GM10248 (cell line): ENCODE measurements at places on chromosomes 2 and 18.

DNA sequence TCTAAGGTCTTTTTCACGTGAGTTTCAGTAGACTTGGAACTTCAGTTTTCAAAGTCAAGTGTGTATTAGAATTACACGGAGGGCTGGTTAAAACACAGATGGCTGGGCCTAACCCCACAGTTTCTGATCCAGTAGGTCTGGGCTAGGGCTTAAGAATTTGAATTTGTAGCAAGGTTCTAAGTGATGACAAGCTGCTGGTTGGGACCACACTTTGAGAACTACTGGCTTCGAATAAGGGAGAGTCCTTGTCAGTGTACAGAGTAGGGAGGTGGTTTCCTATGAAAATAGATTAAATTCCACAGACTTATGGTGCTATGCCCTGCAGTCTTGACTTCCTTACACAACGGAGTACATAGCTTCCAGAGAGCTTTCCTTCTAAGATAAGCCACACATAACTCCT, 4.5 kb downstream of the RHOB start:
- DNase-seq, result no peak

GRCh38 chr2:228657807-228658402, 476.4 kb upstream of the SPHKAP start:
- DNase-seq, result no peak

DNA sequence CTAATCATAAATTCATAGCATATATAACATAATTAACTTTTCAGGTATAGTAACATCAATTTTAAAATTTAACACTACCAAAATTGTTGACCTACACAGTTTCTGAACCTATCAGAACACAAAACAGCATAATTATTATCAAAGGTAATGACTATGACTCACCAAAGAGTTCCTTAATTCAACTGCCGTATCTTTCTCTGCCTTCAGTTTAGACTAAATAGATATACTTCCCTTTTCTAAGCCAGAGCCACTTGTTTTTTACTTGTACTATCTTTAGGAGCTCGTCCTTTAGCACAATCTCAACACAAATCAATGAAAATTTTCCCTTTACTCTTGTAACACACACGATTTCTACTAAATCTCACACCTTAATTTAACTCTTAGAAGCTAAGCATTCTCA, 54.4 kb downstream of the CCDC88A start:
- no peak for DNase-seq

DNA sequence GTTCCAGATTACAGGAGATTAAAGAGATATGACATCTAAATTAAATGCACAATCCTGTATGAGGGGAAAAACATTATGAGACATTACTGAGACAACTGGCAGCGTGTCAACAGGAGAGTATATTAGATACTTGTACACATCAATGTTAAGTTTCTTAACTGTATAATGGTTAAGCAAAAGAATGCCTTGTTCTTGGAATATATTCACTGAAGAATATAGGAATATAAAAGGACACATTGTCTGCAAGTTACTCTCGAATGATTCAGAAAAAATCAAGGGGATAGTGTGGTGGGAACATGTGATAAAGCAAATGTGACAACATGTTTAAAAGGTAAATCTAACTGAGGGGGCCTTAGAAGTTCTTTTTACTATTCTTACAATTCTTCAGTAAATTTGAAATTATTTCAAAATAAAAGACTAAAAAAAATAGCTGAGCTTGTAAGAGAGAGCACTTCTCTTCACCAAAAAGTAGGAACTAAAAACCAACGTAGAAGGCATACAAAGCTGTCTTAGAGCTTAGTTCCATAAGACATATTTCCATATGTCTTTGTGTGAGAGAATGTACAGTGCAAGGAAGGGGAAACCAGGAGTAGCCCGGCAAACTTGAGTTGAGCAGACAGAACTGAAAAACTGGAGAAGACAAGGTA, 7.5 kb downstream of the WDPCP start:
- no peak for DNase-seq

DNA sequence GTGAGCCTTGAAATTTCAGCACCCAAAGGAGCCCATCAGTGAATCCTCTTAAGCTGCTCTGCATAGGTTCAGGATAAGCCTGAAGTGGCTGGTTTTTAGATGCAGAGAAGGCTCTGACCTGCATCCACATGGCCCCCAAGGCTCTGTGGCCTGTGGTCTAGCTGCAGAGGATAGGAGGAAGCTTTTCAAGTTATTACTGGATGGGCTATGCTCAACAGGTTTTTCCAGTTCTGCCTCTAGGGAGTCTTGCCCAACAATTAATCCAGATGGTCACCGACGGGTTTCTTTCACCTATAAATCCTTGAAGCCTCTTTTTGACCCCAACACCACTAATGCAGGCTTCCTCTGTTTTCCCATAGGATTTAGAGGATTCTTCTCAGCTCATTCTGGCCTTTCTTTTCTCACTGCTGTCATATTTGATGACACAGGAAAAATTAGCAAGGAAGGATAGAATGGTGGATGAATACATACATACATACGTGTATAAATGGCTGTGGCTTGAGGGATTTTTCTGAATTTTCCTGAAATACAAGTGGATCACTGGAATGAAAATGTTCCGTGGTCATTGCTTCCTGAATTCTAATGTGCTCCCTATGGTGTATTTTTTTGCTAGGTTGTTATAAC, 52.2 kb upstream of the BCL2L11 start:
- no peak for DNase-seq

GRCh38 chr2:138023976-138024375, 59.7 kb downstream of the HNMT start:
- DNase-seq, result no peak

- DNase-seq, result peak; percentile 84
Observed at GRCh38 chr2:231463698-231464575, at the start of gene NCL. TSS of gene NCL (minus strand) at chr2:231464484. CDS start at chr2:231464353, 131 bp downstream.

DNA sequence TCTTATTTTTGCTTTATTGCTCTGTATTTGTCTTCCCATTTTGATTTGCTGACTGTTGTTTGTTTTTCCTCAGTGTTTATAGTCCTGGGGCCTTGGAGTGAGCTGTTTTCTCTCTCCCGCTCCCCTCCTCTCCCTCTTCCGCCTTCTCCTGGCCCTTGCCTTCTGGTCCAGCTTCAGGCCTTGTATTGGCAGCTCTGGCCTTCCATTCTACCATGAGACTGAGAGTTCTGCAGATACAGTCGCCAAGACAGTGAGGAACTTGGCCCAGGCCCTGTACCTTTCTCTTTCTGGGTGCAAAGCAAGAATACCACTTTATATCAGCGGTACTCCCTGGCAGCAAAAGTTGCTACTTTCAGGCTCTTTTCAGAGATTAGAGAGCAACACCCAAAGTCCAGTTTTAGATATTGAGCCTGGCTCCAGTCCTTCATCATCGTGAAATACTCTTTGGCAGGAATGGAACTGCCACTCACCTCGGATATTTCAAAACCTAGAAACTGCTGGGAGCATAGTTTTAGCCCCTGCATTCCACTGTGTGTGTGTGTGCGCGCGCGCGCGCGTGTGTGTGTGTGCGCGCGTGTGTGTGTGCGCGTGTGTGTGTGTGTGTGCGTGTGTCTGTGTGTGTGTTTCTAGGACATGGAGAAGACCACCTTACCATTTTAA, 17.1 kb upstream of the L3MBTL4 start:
- DNase-seq, result no peak

GRCh38 chr18:80172056-80172455, 63.0 kb downstream of the ADNP2 start:
- no peak for DNase-seq

GRCh38 chr2:171128461-171128860, 32.2 kb downstream of the TLK1 start:
- no peak for DNase-seq

DNA sequence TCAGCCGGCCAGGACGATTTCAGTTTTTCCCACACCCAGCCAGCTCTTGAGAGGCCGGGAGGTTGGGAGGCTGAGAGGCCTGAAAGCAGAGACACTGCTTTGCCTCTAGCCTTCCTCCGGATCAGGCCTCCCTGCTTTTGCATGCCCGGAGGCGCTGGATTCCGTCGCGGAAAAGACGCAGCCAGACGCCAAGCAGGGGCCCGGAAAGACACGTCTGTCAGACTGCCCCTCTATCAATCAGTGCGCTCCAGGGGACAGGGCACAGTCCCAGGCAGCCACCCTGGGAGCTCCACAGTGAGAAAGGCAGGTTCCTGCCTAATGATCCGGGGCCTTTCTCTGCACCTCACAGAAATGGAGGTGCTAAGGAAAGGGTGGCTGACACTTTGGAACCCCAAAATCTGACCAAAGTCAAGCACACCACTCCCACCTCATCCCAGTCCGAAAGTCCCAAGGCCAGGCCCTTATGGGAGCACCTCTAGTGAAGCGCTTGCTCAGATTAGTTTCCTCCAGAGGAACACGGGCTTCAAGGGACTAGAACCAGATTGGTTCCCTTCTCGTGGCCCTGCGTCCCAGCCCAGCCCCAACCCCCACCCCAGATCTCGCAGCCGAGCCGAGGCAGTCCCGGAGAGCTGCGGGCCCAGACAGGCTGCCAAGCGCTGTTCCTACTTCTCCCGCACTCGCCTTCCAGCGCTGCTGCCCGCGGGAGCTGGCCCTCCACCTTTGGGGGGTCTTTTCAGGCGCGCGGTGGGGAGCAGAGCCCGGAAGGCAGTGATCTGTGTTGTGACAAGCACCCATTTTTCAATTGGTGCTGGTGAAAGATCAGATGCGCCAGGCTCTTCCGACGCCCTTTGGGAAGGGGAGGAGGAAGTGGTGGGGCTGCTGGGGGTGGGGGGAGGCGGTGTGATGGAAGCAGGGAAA, 5.0 kb downstream of the DLX1 start:
- DNase-seq, result peak; percentile 22

DNA sequence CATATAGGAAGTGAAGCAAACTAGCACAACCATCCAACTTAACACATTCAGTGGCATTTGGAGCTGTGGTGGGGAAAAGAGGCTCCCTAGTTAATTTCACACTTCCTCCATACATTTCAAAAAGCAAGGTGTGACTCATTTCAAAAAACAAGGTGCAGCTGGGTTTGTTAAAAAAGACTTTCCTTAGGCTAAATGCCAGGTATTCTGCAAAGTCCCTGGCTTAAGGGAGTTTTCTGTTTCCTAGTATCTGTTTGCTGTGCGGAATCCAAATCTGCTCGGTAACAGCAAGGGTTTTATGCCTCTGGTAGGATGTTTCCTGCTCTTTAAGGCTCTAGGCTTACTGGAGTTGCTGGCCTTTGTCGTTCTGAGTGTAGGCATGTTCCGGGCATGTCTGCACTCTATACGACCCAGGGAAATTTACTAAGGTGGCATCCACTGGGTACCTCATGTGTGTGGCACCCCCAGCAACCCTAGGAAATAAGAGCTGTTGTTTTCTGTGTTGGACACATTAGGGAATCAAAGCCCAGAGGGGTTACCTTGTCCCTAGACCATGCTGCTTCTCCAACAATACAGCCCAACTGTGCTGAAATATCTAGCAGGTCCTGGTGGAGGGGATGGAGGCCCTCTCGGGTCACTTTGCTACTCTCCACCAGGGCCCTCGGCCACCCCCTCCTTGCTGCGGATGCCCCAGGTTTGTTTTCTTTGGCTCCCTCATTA, 634 bp upstream of the MSGN1 start:
- no peak for DNase-seq

DNA sequence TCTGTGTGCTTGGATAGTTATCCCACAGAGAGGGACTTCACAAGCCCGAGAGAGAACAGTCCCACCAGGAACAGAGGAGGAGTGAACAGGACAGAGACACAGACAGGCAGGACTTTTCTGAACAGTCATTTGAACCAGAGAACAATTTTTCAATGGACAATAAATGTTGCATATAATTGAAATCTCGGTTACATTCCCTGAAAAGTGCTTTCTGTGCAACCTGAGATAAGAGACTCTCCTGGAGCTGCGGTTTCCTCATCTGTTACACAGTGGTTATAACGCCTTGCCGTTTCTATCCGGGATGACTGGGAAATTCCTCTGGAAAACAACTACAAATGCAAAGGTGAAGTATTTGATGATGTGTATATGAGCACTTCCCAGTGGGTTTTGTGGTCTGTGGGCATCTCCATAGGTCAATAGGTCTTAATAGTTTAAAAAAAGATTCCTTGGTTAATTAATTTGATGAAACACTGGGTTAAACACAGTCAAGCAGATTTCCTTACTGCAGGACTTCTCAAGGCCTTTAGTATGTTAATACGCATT, 87.2 kb upstream of the HPCAL1 start:
- no peak for DNase-seq

DNA sequence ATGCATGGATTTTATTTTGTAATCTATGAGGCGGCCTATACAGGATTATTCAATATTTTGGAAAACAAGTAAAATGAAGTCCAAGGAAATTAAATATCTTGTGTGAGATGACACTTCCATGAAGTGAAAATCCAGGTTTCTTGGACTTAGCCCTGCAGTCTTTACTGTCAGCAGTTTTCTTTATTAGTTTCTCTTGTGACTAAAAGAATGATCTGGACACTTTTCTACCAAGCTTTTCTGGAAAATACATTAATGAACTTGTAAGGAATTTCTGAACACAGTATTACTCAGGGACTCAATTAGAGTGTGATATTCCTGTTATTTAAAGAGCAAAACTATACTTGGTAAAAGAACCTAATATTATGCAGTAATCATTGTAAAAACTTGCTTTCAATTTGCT, 610.4 kb upstream of the SLC8A1 start:
- no peak for DNase-seq

DNA sequence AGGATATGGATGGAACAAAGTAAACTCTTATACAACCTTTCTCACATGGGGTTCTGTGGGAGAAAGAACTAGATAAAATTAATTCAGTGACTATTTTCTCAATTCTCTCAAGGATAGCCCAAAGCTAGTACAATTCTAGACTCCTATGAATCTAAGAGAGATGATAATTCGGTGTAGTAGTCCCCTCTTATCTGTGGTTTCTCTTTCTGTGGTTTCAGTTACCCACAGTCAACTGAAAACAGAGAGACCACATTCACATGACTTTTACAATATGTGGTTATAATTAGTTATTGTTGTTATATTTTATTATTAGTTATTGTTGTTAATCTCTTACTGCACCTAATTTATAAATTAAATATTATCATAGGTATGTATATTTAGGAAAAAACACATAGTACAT, 53.5 kb upstream of the C2orf15 start:
- no peak for DNase-seq

DNA sequence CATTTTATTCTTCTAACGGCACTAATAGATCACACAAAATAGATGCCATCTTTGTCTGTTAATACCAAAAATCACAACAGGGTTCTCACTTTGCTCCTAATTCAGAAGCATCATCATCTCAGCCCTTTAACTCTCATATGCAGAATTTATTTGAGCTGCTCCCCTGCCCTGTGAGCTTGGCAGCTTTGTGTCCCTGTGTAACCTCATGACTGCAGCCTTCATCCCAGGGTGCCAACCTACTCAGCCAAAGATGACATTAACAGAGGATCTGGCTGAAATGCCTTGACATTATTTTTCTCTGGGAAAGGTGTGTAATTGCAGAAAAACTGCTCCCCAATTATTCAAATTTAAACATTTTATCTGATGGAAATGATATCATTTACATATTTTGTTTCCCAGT, 319.4 kb downstream of the NRXN1 start:
- no peak for DNase-seq
